Bronchus fibroblast of lung (primary cell): ENCODE measurements at places on chromosomes 7 and 10. TPM values are rescaled to one million over a fixed set of nuclear protein-coding genes. Genes with fewer than 3 reads are reported as not detected.

LRRC27 gene
- 3.2 and 5.9 TPM in 2 replicates for total RNA-seq

STEAP2 gene
- total RNA-seq, result 5.5 and 6.8 TPM in 2 replicates

GNG11 gene
- total RNA-seq, result 15.8 and 19.3 TPM in 2 replicates

CDH23 gene
- under 0.01 TPM in 2 replicates for total RNA-seq

PNLIPRP1 gene
- not detected in 2 replicates for total RNA-seq

LIPJ gene
- not detected in 2 replicates for total RNA-seq

HMX2 gene
- not detected in 2 replicates for total RNA-seq

LIPM gene
- total RNA-seq, result not detected in 2 replicates

SRRM3 gene
- 1.3 and 1.8 TPM in 2 replicates for total RNA-seq

CFAP69 gene
- total RNA-seq, result 0.30 and 0.67 TPM in 2 replicates

AKR1C4 gene
- total RNA-seq, result not detected in 2 replicates

MEPCE gene
- total RNA-seq, result 29.9 and 31.5 TPM in 2 replicates

TAC1 gene
- 0.15 TPM in 1 of 2 replicates, not detected in the other for total RNA-seq

NEBL gene
- total RNA-seq, result 1.2 and 1.3 TPM in 2 replicates

TRIM73 gene
- 0.34 and 0.45 TPM in 2 replicates for total RNA-seq

SKIDA1 gene
- 2.4 and 2.7 TPM in 2 replicates for total RNA-seq

AKAP9 gene
- total RNA-seq, result 9.1 and 14.5 TPM in 2 replicates

TMEM72 gene
- not detected in 2 replicates for total RNA-seq

RSU1 gene
- total RNA-seq, result 58.6 and 78.3 TPM in 2 replicates

PLA2G12B gene
- total RNA-seq, result not detected in 2 replicates

NME8 gene
- not detected in 2 replicates for total RNA-seq

CLRN3 gene
- total RNA-seq, result not detected in 2 replicates

ASB4 gene
- total RNA-seq, result not detected in 2 replicates

OR2A1 gene
- total RNA-seq, result under 0.01 TPM in 2 replicates

LLCFC1 gene
- total RNA-seq, result not detected in 2 replicates

WNT2 gene
- total RNA-seq, result 1.0 and 1.3 TPM in 2 replicates

GBX1 gene
- total RNA-seq, result not detected in 2 replicates

AMZ1 gene
- not detected in 2 replicates for total RNA-seq

PON1 gene
- not detected in 2 replicates for total RNA-seq

BLNK gene
- total RNA-seq, result 0.15 and 0.50 TPM in 2 replicates

GIGYF1 gene
- 9.2 and 11.8 TPM in 2 replicates for total RNA-seq

FAM221A gene
- total RNA-seq, result 1.0 and 1.3 TPM in 2 replicates

ASZ1 gene
- total RNA-seq, result not detected in 2 replicates

C10orf143 gene
- 1.0 and 1.7 TPM in 2 replicates for total RNA-seq

LRRC61 gene
- total RNA-seq, result 6.7 and 6.8 TPM in 2 replicates

ADCY1 gene
- 0.15 and 0.17 TPM in 2 replicates for total RNA-seq

PARP12 gene
- total RNA-seq, result 8.8 and 9.8 TPM in 2 replicates

ITGA8 gene
- under 0.01 TPM in 1 of 2 replicates, not detected in the other for total RNA-seq

BEND7 gene
- 0.34 and 0.74 TPM in 2 replicates for total RNA-seq

KNDC1 gene
- 0.15 and 0.17 TPM in 2 replicates for total RNA-seq

NAT16 gene
- total RNA-seq, result under 0.01 and 0.15 TPM in 2 replicates

FAM131B gene
- total RNA-seq, result 0.84 and 1.0 TPM in 2 replicates

LIPF gene
- not detected in 2 replicates for total RNA-seq

WNT8B gene
- total RNA-seq, result not detected in 2 replicates

CHCHD2 gene
- total RNA-seq, result 815 and 824 TPM in 2 replicates

PIK3CG gene
- not detected in 2 replicates for total RNA-seq

FIGNL1 gene
- total RNA-seq, result 20.3 and 23.3 TPM in 2 replicates

UNC5B gene
- total RNA-seq, result 15.2 and 17.1 TPM in 2 replicates
